ENCODE measurements at places on chromosomes 12 and 14. TPM values are rescaled to one million over a fixed set of nuclear protein-coding genes. Genes with fewer than 3 reads are reported as not detected.

DNA sequence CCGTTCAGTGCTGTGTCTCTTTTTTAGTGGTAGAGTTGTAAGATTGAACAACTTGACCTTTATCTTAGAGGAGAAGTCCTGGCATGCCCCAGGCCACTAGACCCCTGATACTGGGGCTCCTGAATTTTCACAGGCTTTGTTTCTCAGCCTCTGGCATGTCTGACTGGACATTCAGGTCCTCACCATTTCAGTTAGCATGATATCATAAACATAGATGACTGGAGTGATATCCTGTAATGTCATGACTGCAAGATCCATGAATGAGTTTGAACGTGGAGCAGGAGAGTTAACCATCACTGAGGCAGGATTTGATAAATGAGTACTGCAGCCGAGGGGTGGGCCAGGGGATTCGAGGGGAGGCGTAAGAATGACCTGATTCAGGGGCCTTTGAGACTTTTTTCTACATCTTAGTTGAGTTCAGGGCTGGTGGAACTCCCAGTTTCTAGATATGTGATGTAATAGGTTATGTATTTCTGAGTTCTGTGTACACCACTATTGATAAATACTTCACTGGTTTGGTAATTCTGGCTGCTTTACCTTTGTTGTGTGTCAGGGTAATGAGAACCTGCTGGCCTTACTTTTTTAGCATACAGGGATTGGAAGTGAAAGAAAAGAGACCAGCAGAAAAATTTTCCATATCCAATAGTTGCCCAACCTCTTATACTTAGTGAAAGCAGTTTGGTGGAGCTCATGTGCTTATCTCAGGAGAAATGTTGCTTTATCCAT lies 217.0 kb downstream of the SYNE2 start:
- no peak for DNase-seq

- no peak for DNase-seq
These were observed 333.7 kb downstream of the DAD1 start for GRCh38 chr14:22255017-22255950.

Gene PPP2R5C
- 135 TPM for total RNA-seq

Gene RNF212B
- not detected for total RNA-seq

Gene STRAP
- 129 TPM for total RNA-seq
